Thoracic aorta (tissue), 2 donors: ENCODE measurements at places on chromosomes 1 and 21. TPM values are rescaled to one million over a fixed set of nuclear protein-coding genes. Genes with fewer than 3 reads are reported as not detected.

CASQ2 gene
- total RNA-seq = 12.5 TPM

PTPN7 gene
- 4.3 TPM for total RNA-seq

VAV3 gene
- 7.7 TPM for total RNA-seq

DNA sequence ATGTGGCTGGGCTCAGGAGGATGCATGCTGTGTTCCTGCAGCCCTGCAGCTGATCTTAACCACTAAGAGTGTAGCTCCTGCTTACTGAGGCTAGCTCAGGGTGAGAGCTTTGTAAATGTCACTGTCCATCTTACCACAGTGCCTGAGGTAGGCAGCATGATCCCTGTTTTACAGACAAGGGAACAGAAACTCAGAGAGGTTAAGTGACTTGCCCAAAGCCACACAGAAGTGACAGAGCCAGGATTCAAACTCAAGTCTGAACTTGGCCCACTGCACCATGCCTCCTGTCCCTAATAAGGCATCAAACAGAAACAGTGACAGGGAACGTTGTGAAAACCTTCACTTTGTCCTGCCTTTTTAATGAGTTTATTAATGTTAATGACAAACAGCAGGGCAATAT lies 27.9 kb downstream of the PPFIA4 start:
- DNase-seq = no peak

DNA sequence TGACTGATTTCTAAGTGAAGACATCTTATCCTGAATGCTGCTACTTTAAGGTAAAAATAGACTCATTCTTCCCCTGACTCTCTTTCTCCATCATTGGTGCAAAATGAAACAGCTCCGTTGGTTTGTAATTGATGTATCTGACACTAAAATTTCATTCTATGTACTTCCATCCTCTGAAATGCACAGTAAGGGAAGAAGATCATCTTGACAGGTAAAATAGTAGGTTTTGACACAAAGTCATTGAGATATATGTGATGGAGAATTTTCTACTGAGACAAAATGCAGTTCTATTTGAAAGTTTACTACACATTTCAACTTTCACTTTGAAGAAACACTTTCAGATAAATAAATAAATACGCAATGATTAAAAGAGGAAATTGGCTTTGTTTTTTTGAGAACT lies 348.9 kb downstream of the SMYD3 start:
- no peak for DNase-seq

- DNase-seq = no peak
Measured at GRCh38 chr1:172401892-172402291, 18.6 kb upstream of the C1orf105 start.

DNA sequence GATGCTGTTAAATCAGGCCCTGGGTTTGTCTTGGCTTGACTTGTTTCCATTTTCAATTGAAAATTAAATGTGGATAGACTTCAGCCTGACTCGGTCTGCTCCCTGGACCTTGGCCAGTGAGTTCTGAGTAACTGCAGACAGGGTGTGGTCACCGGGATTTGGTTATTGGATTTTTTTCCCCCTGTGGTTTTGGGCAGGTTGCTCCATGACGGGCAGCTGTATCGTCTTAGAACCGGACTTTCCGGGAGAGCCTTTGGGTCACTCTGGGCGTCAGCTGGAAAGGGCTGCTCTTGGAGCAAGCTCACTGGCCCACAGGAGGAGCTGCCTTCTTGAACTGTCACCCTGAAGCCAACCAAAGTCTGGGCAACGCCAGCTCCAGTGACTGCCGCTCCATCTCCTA lies 75.0 kb downstream of the CLIC6 start:
- DNase-seq = no peak

GRCh38 chr1:88847643-88848042 lies 43.7 kb downstream of the GTF2B start:
- no peak for DNase-seq

GRCh38 chr1:242634732-242635131 lies 110.2 kb upstream of the PLD5 start:
- DNase-seq = no peak

DNA sequence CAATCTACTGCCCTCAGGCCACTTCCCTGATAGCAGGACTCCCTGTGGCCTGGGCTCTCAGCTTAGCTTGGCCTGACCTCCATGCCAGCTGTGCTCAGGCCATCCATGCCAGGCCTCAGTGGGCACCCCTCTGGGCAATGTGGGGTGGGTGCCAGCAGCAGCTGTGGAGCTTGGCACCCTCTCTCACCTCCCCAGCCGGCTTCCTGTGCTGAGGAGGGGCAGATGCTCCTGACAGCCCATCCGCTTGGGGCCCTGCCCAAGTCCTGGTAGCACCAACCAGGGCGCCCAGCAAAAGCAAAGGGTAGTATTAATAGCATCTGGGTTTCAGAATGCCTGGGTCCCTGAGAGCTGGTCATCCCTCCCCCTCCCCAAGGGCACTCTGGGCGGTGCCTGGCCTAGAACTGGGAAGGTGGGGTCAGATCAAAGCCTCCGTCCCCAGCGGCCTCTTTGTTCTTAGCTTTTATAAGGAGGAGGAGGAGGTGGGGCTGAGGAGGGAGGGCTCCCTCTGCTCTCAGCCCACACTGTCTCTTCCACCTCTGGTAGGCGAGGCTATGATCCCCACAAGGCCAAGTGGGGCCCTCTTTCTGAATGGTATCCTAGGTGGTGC lies 6.1 kb downstream of the EFNA4 start:
- no peak for DNase-seq

- DNase-seq = no peak
Measured at GRCh38 chr1:22285549-22286396, 142.9 kb upstream of the WNT4 start.
